ENCODE measurements at places on chromosomes 1 and 21.

DNA sequence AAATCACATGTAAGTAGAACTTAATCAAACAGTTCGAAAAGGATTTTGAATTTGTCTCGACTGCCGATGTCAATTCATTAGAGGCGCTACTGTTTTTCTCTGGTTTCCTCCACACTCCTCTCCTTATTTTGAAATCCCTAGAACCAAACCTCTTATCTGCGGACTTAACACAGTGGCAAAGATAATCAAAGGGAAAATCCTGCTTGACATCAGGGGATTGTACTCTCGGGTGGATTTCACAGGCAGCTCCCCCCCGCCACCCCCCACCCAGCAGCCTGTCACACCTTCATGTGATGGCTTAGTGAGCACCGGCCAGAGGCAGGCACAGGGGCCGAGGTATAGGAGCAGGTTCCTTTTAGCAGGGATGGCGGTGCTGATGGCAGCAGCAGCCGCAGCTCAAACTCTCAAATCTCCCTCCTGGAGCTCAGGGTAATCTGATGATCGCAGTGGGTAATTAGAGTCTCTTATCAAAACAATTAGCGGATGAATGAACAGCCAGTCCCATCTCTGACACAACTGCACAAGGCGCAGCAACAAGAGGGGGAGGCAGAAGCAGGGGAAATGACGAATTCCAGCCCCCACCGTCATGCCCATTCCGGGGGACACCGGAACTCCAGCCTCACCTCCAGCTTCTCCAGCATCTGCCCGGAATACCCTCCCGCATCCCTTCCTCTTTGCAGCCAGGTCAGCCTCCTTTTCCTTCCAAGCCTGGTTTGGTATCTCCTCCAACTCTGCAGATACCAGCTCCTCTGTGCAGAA, 80.3 kb downstream of the SSBP3 start:
- no peak for DNase-seq

GRCh38 chr1:3049164-3049563, 19.8 kb upstream of the PRDM16 start:
- no peak for DNase-seq

DNA sequence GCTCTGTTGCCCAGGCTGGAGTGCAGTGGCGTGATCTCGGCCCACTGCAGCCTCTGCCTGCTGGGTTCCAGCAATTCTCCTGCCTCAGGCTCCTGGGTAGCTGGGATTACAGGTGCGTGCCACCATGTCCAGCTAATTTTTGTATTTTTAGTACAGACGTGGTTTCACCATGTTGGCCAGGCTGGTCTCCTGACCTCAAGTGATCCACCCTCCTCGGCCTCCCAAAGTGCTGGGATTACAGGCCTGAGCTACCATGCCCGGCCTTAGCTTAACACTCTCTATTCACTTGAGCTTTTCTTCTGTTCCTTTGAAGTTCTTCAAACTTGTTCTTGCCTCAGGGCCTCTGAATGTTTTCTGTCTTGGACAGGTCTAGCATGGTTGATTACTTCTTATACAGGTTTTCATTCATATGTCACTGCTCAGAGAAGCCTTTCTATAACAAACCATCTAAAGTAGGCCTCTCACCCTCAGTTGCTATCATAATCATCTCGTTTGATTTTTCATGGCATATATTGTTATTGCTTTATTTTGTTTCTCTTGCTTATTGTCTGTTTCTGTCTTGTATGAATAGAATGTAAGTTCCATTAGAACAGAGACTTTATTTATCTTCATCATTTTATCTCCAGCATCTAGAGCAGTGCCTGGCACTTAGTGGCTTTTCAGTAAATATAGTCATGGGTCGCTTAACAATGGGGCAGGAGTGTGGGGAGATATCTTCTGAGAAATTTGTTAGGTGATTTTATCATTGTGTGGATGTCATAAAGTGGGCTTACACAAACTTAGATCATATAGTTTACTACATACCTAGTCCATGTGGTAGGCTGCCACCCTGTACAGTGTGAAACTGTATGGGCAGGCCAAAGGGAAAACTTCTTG, 12.1 kb downstream of the OSBPL9 start:
- DNase-seq: no peak

GRCh38 chr1:153679337-153680119, 1.0 kb downstream of the NPR1 start:
- DNase-seq: no peak

DNA sequence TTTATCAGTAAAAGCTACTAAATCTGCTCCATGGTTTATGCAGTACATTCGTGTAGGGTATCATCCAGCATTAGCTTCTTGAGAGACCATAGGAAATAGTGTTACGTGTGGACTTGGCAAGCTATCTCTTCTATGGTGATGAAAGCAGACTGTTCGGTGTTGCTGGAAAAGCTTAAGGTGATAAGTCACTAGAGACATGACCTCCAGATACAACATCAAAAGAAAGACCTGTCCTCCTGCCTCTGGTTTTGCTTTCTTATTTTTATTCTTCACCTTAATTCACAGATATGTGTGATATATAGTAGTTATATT, 53.5 kb upstream of the S1PR1 start:
- DNase-seq: no peak

DNA sequence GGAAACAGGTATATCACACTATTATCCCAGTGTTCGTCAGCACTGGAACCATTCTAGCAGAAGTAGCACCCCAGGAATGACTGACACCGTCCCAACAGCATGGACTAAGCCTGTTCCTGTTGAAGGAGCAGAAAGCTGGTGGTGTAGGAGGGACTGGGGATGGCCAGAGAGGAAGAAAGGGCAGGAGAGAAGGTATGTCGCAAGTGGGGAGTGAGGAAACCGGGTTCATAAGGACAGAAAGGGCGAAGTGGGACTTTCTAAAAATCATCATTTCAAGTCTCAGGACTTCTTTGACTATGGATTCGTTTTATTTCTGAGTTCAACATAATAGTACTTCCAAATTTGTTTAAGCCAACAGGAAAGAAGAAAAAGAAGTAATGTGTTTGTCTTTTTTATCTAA, 19.7 kb upstream of the MX1 start:
- DNase-seq: no peak

DNA sequence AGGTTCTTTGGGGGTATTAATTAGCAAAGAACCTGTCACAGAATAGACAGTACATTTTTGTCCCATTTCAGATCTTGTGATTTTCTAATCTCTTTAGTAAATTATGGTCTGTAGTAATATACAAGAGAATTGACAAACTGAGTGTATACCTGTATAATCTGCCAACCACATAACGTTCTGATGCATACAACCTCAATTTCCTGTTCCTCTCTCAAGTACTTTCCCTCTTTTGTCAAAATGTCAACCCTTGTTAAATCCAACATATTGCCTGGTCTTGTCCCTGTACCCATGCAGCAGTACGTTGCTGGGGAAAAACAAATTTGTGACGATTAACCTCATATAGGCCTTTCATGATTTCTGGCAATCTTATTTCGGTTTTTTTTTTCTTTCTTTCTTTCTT, 1.1 kb downstream of the ARV1 start:
- DNase-seq: no peak

GRCh38 chr1:26706315-26706714, 10.5 kb downstream of the ARID1A start:
- no peak for DNase-seq

DNA sequence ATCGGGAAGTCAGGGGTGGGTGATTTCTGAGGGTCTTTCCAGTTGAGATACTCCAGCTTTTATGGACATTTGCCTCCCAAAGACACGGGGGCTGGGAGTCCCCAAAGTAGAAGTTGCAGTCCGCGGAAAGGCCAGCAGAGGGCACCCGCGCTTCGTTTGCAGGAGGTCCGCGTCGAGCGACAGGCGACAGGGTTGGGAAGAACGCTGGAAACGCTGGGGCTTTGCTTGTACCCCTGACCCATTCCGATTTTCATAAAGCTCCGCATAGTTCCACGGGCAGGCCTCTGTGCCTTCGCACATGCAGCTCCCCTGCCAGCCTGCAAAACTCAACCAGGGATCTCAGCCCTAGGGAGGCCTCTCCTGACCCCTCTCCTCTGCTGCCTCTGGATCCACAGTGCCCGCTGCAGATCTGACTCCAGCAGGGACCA, 44.2 kb upstream of the LAPTM5 start:
- DNase-seq: no peak

GRCh38 chr1:198269646-198269940, 112.8 kb downstream of the NEK7 start:
- DNase-seq: no peak

GRCh38 chr1:219331424-219331823, 157.7 kb downstream of the LYPLAL1 start:
- DNase-seq: no peak

GRCh38 chr1:11337580-11338073, 64.6 kb downstream of the UBIAD1 start:
- no peak for DNase-seq

- DNase-seq: no peak
Observed at GRCh38 chr1:200253774-200254495, 155.9 kb downstream of the ZNF281 start.

All from caudate nucleus (tissue), 63 donors.